ENCODE measurements at places on chromosomes 7 and 10.
A peak's percentile ranks its signal among the peaks of the same experiment; 100 is the strongest.

GRCh38 chr10:1375346-1376170 is 319.4 kb downstream of the WDR37 start:
- no peak for DNase-seq

GRCh38 chr7:2062648-2063047 is 170.1 kb downstream of the MAD1L1 start:
- no peak for DNase-seq

DNA sequence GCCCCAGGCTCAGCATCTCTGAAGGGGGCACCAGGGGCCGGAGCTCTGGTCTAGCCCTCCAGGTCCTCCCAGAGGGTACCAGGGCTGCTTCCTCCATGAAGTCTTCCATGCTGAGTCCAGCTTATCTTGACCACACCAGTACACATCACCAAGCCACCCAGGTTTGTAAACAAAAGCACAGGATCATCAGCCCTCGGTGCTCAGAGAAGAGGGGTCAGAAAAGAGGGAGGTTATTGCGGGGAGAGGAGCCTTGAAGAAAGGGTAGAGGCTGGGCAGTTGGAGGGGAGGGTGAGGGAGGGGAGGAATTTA is 23.9 kb downstream of the AQP1 start:
- no peak for DNase-seq

DNA sequence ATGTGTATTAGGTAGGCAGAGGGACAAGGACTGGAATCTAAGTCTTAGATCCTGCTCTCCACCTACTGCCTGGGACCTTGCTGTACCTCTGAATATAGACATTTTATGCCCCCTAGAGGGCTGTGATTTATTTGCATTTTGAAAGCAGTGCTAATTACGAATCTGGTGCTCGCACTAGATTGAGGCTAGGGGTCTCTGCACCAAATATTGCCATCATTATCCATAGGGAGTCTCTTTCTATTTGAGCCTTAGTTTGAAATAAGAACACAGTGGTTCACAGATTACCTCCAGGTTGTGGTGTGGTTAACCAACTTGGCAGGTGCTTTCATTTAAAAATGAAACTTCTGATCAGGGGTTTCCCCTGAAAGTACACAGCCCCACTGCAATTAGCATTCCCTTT is 41.8 kb downstream of the CNNM1 start:
- DNase-seq = no peak

- no peak for DNase-seq
These were observed 32.3 kb upstream of the DNAJB12 start for GRCh38 chr10:72386916-72387586.

GRCh38 chr7:121343302-121343701 is 14.5 kb downstream of the WNT16 start:
- DNase-seq = no peak

DNA sequence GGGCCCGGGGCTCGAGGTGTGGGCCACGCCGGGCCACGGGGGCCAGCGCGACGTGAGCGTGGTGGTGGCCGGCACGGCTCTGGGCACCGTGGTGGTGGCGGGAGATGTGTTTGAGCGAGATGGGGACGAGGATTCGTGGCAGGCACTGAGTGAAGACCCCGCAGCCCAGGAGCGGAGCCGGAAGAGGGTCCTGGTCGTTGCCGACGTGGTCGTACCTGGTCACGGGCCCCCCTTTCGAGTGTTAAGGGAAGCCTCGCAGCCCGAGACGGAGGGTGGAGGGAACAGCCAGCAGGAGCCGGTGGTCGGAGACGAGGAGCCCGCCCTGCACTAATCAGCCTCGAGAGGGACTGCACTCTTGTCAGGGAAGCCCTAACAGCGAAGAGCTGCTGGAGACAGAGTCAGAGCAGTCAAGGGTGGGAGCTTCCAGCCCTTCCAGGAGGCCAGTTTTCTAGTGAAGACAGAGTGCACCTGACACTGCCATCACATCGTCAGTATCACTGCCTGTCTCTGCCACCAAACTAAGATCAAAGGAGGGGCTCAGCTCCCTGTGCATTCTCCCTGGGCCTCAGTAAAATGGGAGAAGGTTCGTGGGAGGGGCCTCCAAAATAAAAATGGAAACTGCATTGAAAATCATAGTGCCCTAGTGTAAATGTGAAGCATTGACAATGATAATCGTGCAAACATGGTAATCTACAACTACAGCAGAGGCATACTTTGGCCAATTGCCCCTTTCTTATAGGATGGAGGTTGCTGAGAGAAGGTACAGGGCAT is 1.3 kb downstream of the MBLAC1 start:
- no peak for DNase-seq

DNA sequence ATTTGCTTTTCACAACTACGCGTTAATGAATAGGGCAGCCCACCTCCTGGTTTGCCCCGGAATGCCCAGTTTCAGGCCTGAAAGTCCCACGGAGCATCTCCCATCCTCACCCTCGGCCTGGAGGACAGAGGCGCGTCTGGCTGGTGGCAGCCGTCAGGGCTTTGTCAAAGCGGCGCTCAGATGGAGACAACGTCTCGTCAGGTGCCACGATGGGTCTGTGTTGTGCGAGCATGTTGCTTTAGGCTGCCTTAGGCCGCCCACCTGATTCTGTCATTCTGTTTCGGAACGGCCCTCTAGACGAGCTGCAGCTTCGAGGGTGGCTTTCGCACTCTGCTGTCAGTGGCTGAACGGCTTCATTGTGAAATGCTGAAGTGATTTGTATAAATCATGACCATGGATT is 39.4 kb upstream of the CFAP46 start:
- DNase-seq = no peak

GRCh38 chr7:155738652-155739537 is 73.4 kb downstream of the SHH start:
- DNase-seq = peak; percentile 34

GRCh38 chr7:45515346-45515745 is 58.8 kb upstream of the ADCY1 start:
- no peak for DNase-seq

DNA sequence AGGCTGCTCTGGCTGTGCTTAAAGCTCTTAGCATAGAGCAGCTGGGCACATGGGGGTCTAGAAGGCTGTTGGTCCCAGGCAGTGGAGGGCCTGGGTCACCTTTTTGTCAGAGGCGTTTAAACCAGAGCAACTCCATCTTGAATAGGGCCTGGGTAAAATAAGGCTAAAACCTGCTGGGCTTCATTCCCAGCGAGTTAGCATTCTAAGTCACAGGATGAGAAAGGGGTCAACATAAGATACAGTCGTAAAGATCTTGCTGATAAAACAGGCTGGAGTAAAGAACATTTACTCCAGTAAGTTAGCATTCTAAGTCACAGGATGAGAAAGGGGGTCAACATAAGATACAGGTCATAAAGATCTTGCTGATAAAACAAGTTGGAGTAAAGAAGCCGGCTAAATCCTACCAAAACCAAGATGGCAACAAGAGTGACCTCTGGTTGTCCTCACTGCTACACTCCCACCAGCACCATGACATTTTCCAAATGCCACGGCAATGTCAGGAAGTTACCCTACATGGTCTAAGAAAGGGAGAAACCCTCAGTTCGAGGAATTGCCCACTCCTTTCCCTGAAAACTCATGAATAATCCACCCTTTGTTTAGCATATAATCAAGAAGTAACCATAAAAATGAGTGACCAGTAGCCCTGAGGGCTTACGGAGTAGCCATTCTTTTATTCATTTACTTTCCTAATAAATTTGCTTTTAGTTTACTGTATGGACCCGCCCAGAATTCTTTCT is 96.8 kb upstream of the PCBD1 start:
- DNase-seq = no peak

- DNase-seq = no peak
These were observed 26.8 kb upstream of the VKORC1L1 start for GRCh38 chr7:65846008-65846570.

DNA sequence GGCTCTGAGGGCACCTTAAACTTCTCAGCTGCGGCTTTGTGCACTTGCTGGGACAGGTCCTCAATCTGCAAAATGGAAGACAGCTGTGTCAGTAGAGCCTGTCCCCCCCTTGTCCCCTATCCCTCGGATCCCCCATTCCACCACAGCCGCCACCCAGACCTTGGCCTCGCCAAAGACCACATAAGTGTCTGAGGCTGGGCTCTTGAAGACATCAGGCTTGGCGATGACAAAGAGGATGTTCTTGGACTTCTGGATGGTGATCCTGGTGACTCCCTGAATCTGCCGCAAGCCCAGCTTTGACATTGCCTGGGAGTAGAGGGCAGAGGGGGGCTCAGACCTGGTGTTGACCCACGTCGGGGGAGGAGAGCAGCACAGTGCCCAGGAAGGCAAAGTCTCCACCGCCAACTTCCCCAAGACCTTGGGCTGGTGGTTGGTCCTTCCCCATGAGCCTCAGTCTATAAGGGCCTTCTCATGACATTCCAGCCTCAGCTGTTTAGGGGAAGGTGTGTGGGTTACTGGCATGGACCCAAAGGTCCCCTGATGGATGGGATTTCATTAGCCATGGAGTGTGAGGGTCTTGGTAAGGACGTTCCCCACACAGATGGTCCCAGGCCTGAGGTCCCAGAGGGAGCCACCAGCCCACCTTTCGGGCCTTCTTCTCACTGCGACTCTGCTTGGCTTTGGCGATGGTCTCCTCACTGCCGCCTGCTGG is 7.7 kb downstream of the NACAD start:
- no peak for DNase-seq

DNA sequence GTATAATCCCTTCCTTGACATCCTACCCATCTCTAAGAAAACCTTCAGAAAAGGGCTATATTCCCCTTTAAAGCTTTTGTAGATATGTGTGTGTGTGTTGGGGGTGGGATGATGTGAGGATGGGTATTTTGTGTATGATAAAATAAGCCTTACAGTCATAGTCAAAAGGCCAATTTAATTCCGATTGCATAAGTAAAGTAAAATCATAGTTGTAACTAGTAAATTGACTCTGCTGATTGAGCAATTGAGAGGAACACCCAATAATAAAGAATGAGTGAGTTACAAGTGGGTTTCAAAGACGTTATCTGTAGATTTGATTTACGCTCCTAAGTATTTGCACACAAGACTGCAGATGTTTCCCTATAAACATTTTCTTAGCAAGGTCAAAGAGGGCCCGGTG is 71.3 kb upstream of the ITPRID1 start:
- DNase-seq = no peak

DNA sequence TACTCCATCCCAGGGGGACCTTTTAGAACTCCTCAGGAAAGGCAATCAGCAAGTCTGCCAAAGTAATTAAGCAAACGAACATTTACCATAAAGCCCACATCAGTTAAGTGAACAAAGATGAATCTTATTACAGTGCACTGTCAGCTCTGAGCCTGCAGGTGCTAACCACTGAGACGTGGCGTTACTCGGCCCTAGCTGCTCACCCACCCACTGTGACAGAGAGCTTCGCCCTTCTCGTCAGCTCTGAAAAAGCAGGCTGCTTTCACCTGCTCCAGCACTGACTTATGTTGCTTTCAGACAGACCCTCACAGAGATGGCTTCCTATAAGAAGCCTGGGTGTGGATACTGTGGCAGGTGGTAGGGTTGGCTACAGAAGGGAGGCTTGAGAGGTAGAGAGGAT is 57.7 kb upstream of the KCNIP2 start:
- no peak for DNase-seq

- no peak for DNase-seq
These were observed 11.9 kb upstream of the CALU start for GRCh38 chr7:128727239-128727638.

DNA sequence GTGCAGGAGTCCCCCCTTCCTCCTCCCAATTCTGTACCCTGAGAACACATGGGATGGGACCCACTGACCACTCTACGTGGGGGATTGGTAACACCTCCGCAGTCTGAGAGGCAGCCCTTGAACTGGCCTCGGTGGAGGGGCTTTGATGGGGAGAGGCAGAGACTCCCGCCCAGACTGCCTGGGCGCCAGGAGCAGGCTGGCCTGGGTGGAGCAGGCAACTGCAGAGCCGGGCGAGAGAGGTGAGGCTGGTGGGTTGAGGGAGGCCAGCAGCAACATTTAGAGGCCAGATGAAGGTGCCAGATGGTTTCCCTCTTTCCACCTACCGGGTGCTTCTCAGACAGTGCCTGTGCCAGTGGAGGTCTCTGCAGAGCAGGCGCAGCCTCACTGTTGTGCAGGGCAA is 30.7 kb upstream of the ZNF467 start:
- DNase-seq = no peak

GRCh38 chr10:71035511-71036296 is 147.3 kb upstream of the PCBD1 start:
- no peak for DNase-seq

DNA sequence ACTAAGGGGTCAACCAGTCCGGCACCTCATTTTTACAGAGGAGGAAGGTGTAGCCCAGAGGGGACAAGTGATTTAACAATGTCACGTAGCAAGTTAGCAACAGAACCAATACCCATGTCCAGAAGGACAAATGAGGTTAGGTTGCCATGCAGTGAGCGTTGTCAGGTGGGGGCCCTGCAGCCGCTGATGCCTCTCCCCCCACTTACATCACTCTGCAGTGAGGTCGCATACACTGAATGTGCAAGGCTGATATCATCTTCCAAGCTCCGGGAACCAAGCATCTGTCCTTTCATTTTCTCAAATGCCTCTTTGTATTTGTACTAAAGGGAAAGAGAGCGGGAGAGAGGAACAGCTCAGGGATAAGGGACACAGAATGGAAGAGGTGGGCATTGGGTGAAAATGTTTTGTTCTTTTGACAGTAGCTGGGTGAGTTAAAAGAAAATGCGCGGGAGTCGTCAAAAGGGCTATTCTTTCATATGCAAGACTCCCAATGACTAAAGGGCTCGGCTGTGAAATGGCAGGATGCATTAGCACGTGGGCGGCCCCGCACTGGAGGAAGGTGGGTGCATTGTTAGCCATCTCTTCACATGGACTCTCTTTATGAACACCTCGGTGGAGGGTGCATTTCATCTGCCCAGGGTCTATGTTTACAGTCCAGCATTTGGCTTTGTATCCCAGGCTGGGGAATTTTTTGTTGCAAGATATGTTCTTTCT is 49.7 kb downstream of the NRAP start:
- no peak for DNase-seq

- no peak for DNase-seq
These were observed 21.8 kb downstream of the MAP3K8 start for GRCh38 chr10:30455816-30456215.

GRCh38 chr7:13279854-13280435 is 592.5 kb downstream of the ARL4A start:
- DNase-seq = no peak
